ENCODE measurements at places on chromosomes 2 and 18.

GRCh38 chr18:62506495-62507143 is 16.2 kb upstream of the ZCCHC2 start:
- no peak for DNase-seq

DNA sequence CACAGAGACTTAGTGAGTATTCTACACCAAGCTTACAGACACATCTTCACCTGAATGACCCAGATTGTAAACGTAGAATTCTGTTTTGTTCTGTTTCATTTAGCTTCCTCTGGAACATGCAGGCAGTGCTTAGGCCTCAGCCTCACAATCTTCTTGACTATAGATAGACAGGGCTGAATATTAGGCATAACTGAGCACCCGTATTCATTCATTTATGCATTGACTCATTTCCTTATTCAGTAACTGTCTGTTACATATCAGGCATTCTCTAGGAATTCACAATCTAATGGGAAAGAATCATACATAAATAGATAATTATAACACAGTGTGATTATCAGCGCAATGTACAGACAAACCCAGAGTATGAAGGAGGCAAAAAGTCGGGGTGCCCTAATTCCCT is 124.9 kb upstream of the ETAA1 start:
- no peak for DNase-seq

DNA sequence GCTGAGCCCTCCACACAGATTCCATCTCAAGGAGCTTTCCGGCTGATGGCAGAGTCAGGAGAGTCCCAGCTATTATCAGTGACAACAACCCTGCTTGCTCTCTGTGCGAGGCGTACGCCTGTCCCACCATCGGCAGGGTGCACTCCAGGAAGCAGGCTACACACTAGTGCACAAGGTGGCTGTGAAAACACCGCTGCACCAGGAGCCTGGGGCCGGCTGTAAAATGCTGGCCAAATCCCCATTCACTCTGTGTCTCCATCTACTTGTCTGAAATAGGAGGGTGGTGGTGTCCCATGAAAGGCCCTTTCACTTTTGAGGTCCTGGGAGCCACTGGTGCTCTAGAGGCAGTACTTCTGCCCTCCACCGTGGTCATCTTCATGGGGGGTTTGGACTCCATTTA is 183.2 kb upstream of the SMAD2 start:
- DNase-seq, result no peak

DNA sequence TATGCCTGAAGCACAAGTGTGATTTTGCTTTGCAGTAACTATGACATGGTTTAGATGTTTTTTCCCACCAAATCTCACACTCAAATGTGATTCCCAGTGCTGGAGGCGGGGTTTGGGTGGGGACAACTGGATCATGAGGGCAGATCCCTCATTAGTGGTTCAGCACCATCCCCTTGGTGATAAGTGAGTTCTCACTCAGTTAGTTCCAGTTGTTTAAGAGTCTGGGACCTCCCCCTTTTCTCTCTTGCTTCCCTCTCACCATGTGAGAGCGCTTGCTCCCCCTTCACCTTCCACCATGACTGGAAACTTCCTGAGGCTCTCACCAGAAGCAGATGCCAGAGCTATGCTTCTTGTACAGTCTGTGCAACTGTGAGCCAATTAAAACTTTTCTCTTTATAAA is 102.9 kb downstream of the NBAS start:
- DNase-seq, result no peak

GRCh38 chr2:19362755-19363473 is 4.5 kb upstream of the OSR1 start:
- DNase-seq, result peak; percentile 68

DNA sequence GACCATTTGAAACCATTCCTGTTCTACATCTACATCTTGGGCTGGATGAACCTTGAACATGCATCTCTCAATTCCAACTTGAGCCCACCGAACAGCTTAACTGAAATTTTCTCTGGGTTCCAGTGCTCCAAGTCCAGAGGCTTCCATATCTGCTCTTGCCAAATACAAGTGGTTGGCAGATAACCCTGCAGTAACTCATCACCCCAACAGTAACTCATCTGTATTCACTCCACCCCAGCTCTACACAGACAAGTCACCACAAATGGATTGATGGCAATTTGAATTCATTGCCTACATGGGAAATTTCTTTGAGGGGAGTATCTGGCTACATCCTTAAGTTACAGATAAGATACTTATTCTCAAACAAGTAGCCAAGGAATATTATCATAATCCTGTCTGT is 502.4 kb upstream of the TNP1 start:
- no peak for DNase-seq

DNA sequence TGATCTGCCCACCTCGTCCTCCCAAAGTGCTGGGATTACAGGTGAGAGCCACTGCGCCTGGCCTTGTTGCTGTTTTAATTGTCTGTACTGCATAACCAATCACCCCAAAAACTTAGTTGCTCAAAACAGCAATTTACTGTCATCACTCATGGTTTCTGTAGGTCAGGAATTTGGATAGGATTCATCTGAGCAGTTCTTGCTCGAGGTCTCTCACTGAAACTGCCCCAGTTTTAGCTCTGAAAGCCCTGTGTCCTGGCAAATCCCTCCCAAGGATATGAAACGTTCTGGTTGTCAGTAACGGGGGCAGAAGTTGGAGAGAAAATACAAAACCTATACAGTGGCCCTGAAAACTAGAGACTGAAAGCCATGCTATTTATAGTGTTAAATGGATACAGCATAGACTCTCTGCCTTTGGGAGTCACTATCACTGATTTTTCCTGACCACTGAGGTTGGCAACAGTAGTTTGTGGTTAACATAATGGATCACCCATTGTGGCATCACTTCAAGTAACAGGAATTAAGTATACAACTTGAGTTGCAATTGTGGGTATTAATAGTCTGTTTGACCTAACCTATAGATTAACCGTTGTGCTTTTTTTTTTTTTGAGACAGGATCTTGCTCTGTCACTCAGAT is 27.2 kb upstream of the ERICH2 start:
- DNase-seq, result no peak

GRCh38 chr18:28831908-28832307 is 655.0 kb upstream of the CDH2 start:
- DNase-seq, result no peak

Data from CD4-positive, alpha-beta T cell treated with Interleukin-6 for 4 hours (primary cell).